T-cell (primary cell): ENCODE measurements at places on chromosomes 2 and 18. TPM values are rescaled to one million over a fixed set of nuclear protein-coding genes. Genes with fewer than 3 reads are reported as not detected.

Gene MC2R
- not detected for total RNA-seq

DNA sequence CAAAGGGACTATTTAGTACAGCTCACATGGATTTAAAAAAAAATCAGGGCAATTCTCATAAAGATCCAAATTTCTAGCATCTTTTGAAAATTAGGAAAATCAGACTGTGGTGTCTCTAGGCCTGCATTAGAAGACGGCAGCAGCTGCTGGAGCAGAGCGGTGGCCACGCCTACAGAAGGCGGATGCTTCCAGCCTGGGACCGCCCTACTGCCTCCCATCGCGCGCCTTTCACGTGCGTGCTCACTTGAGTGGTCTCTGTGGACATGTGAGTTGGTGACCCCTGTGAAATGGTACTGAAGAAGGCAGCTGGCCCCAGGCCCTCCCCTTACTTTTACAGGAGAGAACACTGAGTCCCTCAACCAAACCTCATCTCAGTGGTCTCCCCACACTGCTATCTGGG, 15.2 kb upstream of the ZFP36L2 start:
- no peak for DNase-seq

- DNase-seq, result no peak
These were observed 40.4 kb downstream of the LDLRAD4 start for GRCh38 chr18:13258921-13259320.

- no peak for DNase-seq
These were observed 32.7 kb downstream of the RHBDD1 start for GRCh38 chr2:226868331-226869162.

Gene CYP27A1
- not detected for total RNA-seq

GRCh38 chr2:66595556-66595955, 160.6 kb downstream of the MEIS1 start:
- DNase-seq, result no peak

Gene CNDP1
- total RNA-seq, result not detected

DNA sequence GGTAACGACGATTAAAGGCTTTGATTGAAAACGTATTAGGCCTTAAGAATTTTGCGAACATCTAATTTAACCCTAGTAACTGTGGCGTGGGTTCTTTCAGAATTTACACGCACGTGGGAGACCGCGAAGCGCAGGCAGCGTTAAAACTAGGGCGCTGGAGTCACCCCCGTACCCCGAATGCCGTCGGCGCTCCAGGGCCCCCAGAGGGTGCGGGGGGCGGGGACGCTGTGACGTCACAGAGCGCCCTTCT, 673 bp upstream of the SMCHD1 start:
- DNase-seq, result peak; percentile 86

GRCh38 chr2:138838851-138839620, 58.8 kb upstream of the NXPH2 start:
- DNase-seq, result no peak

DNA sequence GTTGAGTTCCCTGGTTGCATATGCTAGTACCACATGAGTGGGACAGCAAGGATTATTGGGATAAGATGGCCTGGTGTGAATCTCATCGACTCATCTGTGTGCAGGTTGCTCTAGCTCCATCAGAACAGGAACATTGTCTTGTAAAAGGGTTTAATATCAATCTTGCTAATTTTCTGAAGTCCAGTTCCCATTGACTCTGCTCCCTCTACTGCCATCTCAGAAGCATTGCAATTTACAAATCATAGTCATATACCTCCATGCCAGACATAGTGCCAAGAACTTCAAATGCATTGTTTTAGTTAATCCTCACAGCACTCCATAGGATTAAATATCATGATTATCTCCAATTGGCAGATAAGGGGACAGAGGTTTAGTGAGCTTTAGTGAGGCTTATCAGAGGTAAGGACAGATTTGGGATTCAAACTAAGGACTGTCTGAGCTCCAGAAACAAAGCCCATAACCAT, 4.8 kb upstream of the STAT4 start:
- no peak for DNase-seq

- no peak for DNase-seq
These were observed 66.7 kb downstream of the TMEM18 start for GRCh38 chr2:610491-610890.

DNA sequence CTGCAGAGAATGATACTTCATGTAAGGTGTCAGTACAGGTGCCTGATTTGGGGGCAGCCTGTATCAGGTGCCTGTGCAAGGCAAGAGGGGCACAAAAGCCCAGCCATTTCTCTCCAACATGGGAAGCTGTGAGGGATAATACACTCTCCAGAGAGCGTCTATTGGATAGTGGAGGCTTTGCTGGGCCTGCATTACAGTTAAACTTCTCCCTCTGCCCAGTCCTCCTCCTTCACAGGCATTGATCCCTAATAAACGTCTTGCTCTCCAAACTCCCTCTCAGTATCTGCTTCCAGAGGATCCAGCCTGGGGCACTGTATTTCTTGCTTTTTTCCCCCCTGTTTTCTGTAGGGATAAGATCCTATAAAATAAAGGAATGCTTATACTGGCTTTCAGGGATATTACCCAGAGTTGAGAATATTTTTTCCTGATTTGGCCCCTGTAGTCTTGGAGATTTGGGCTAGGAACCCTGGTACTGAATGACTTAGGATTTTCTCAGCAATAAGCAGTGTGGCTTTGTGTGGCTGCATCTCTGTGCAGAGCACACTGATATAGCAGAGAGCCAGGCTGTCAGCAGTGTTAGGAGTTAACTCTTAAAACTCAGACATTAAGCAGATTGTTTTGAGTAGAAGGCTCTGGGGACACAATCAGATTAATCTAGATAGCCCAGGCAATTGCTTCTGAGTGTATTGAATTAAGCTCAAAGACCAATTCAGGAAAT, 330.6 kb downstream of the CYRIA start:
- DNase-seq, result no peak

Gene HOXD11
- not detected for total RNA-seq

- no peak for DNase-seq
These were observed 980 bp upstream of the SPTBN1 start for GRCh38 chr2:54455131-54455562.

GRCh38 chr2:112582314-112582746, 2.1 kb upstream of the CHCHD5 start:
- DNase-seq, result peak; percentile 7

DNA sequence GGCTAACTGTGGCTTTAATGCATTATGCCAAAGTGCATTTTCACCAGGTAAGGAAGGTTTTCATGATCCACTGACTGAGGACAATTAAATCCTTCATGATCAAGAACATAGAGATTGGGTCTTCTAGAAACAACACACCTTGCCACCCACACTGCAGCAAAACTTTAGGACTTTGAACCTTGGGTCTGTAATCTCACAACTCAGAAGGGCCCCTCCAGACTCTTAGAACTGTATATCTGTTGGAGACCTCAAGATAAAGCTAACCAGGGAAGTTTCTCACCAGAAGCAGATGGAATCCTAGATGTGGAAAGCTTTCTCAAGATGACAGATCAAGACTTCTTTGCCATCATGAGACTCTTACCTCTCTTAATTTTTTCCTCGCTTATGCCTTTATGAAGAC, 42.5 kb upstream of the MAT2A start:
- no peak for DNase-seq

GRCh38 chr18:74436158-74436769, 20.8 kb downstream of the DIPK1C start:
- DNase-seq, result no peak

GRCh38 chr2:2512931-2513330, 181.9 kb upstream of the MYT1L start:
- no peak for DNase-seq

GRCh38 chr2:203786549-203787351, 80.3 kb downstream of the CD28 start:
- no peak for DNase-seq

Gene CHPF
- total RNA-seq, result 12.8 TPM

GRCh38 chr18:50424877-50425690, 50.2 kb downstream of the SKA1 start:
- no peak for DNase-seq

- DNase-seq, result no peak
These were observed 141.1 kb downstream of the HDAC4 start for GRCh38 chr2:239259603-239260298.

Gene ANKRD39
- total RNA-seq, result 25.0 TPM

GRCh38 chr18:58766946-58767345, 95.7 kb downstream of the MALT1 start:
- no peak for DNase-seq

GRCh38 chr2:213234641-213235040, 49.6 kb upstream of the SPAG16 start:
- DNase-seq, result no peak

Gene LYG2
- not detected for total RNA-seq

Gene RIT2
- total RNA-seq, result not detected

Gene DNAH7
- not detected for total RNA-seq

DNA sequence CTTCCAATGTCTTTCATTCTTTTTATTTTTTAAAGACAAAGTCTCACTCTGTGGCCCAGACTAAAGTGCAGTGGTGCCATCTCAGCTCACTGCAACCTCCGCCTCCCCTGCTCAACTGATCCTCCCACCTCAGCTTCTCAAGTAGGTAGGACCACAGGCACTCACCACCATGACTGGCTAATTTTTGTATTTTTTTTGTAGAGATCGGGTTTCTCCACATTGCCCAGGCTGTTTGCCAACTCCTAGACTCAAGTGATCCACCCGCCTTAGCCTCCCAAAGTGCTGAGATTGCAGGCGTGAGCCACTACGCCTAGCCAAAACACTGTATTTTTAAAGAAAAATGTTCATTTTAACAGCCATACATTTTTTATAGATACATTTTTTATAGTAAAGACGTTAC, 12.7 kb downstream of the GCKR start:
- no peak for DNase-seq

Gene SGPP2
- total RNA-seq, result 2.6 TPM

GRCh38 chr18:36185157-36185556, 2.1 kb upstream of the MOCOS start:
- no peak for DNase-seq

Gene GAD1
- not detected for total RNA-seq

DNA sequence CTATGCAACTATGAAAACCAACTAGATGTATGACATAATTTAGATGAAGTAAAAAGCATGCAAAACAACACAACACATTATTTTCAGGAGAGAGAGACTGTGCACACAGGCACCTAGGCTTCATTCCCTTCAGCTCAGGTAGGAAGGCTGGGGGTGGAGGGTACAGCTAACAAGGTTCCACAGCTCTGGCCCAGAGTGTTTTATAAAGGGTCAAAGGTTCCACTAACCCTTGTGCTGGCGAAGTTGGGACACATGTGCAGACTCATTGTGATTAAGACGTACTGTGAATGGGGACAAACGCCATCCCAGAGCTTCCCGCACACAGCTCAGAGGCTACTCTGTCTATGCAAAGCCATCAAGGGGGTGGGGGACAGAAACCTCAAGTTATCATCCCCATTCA, 19.1 kb downstream of the CCDC93 start:
- DNase-seq, result no peak

- DNase-seq, result no peak
These were observed 203.1 kb downstream of the NCKAP5 start for GRCh38 chr2:133365117-133365516.

GRCh38 chr2:15811367-15811766, 129.0 kb upstream of the MYCN start:
- no peak for DNase-seq

DNA sequence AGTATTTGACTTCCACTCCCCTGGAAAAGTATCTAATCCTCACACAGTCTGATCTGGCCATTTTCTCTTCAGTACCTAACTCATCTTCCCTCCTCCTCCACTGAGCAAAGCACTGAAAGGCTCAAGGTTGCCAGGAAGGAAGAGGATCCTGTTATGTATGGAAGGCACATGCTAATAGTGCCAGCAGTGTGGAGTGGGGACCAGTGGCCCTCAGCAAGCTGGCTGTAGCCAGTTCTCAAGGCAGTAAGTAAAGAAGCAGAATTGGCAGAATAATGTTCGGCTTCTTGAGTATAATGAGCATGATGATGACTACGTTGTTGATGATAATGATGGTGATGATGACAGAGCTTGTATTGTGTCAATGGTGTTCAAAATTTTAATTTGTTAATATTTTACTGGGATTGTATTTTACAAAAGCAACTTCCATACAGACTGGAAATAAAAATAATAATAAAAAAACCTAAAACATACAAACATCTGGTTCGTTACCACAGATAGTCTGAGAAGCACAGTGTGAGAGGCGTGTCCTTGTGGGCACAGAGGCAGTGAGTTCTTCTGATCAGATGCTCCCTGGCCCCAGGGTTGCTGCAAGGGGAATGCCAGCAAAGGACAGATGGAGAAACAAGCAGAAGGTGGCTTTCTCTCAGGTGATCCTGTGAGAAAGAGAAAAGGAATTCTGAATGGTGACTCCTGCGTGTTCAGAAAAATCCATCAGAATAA, 528.8 kb downstream of the CMPK2 start:
- no peak for DNase-seq

DNA sequence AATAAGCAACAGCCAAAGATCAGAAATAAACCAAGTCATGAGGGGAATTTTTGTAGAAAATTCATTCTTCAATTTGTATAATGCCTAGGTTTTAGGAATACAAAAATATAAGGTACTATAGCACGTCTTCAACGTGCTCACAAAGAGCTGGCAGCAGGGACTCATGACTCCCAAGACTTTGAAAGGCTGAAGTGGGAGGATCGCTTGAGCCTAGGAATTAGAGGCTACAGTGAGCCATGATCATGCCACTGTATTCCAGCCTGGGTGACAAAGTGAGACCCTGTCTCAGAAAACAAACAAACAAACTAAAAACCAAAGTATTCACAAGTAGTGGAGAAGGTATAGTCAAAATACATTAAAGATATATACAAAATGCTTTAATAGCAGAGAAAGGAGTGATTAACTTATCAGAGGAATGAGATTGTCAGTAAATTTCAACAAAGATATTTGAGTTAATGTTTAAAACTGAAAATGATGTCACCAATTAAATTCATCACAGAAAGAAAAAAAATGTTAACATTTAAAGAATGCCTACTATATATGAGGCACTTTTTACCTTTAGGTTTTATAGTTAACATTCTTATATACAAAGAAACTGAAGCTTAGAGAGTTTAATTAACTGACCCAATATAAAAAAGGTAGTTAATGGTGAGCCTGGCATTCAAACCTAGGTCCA, 3.2 kb downstream of the WDR33 start:
- no peak for DNase-seq

GRCh38 chr2:54377901-54378493, 78.1 kb upstream of the SPTBN1 start:
- DNase-seq, result no peak

GRCh38 chr2:241531161-241531722, 22.9 kb upstream of the STK25 start:
- DNase-seq, result no peak

DNA sequence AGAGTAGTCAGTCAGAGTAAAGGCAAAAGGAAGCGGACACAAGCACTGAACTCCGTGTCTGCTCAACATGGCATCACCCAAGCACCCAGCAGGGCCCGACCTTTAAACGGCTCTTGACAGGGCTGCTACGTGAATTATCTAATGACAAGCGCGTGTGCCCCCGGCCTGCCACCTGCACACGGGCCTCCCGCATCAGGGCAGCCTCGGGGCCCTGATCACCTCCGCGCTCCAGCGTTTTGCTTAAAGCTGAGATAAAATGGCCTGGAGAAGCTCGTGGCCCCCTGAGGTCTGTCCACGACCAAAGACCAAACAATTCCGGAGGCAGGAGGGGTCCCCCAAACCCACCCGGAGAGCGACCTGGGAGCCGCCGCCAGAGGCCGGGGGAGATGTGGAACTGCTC, 376 bp downstream of the NDUFA10 start:
- peak; percentile 22 for DNase-seq

GRCh38 chr18:30280861-30281470, 761.6 kb downstream of the DSC3 start:
- DNase-seq, result no peak

GRCh38 chr2:62856228-62857040, 150.9 kb downstream of the EHBP1 start:
- no peak for DNase-seq
